ENCODE measurements at places on chromosomes 4 and X.

DNA sequence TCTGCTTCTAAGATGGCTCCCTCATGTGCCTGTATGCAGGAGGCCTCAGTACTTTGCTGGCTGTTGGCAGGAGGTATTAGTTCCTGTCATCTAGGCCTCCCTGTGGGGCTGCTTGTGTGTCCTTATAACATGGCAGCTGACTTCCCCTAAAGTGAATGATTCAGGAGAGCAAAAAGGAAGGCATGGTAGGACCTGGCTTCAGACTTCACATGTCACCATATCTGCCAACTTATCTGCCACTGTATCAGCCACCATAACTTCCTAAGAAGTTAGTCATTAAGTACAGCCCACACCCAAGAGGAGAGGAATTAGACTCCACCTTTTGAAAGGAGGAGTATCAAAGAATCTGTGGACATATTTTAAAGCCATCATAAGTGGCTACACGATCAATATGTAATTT lies 122.5 kb downstream of the UCHL1 start:
- DNase-seq, result no peak

DNA sequence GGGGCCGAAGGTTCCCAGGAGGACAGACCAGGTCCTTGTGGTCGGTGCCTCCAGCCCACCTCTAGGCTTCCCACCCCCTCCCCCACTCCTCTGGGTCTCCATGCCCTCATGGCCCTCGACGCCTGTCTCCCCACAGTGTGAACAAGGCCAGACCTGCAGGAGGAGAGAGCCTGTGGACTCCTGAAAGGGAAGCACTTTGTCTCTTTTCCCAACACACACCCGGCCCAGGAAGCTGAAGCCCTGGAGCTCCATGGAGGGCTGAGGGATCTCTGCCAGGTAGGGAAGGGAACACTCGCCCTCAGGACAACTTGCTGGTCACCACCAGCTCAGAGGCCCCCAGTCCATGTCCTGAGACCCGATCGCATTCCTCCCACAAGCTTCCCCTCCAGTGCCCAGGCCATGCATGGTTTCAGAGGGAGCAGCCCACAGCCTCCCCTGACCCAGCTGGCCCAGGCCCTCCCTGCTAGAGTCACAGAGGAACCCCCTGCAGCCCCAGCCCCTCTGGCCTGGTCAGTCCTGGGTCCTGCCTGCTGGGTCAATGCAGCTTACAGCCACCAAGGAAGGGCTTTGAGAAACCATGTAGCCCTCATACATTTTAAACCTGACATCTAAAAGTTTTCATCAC lies 60.8 kb downstream of the ABLIM2 start:
- DNase-seq, result no peak

DNA sequence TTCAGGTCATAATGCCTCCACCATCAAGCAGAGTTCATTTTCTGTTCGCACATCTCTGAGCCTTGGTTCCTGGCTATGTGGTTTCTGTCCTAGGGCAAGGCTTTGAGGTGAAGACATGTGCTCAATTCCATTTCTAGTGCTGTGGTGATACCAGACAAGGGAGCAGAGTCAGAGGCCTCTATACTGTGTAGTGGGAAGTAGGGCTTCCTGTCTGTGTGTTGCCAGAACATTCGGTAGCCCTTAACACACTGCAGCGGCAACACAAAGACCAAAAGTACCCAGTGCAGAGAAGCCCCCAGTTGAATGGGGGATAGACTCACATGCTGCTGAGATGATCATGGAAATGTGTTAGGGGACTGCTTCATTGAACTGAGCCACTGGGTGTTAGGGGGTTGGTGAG lies 56.4 kb downstream of the STARD8 start:
- peak; percentile 46 for DNase-seq

- DNase-seq, result no peak
Measured at GRCh38 chr4:6969826-6970800, 60.5 kb downstream of the TBC1D14 start.

- no peak for DNase-seq
Measured at GRCh38 chr4:153438916-153439756, 27.0 kb upstream of the TMEM131L start.

GRCh38 chr4:151436093-151436518 lies 27.1 kb downstream of the FHIP1A start:
- no peak for DNase-seq

GRCh38 chr4:40550196-40550595 lies 79.5 kb downstream of the RBM47 start:
- DNase-seq, result peak; percentile 44

GRCh38 chr4:147332091-147332490 lies 148.8 kb upstream of the EDNRA start:
- DNase-seq, result no peak
